ENCODE measurements at places on chromosomes 2 and 18.

DNA sequence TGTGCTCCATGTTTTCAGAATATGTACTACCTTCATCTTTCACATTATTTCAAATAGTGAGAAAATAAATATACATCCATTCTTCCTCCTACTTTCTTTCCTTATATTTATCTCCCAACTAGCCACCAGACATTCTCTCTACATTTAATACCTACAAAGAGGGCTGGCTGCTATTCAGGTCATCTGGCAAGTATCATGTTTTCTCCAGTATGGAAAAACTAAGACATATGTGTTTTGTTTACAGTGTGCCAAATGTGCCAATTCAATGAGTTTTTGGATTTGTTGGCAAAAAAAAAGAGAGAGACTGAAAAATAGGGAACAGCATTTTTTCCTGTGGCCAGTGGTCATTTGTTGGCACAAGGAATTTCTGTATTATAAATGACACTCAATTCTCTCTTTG is 1207.3 kb downstream of the DPP10 start:
- DNase-seq, result peak; percentile 65

DNA sequence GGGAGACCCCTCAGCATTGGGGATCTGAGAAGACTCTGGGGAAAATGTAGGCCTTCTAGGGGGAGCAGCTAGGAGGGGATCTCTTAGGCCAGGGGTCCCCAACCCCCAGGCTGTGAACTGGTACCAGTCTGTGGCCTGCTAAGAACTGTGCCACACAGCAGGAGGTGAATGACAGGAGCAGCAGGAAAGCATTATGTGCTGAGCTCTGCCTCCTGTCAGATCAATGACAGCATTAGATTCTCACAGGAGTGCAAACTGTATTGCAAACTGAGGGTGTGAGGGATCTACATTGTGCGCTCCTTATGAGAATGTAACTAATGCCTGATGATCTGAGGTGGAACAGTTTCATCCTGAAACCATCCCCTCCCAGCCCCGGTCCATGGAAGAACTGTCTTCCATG is 127.3 kb downstream of the SCG2 start:
- no peak for DNase-seq

DNA sequence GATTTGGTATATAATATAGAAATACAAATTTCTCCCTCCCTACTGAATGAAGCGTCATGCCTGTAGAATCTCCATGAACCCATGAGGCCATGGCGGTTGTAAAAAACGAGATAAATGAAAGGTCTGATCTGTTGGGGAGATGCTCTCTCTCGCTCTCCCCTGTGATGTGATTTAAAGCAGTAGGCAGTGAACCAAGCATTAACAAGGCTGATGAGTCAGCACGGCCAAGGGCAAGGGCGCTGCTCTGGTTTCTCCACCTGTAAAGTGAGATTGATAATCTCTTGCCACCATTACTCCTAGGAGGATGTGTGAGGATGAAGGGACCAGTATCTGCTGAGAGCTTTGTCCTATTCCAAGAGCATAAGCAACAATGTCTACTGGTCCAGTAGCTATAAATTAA is 553.3 kb downstream of the CMPK2 start:
- DNase-seq, result no peak

DNA sequence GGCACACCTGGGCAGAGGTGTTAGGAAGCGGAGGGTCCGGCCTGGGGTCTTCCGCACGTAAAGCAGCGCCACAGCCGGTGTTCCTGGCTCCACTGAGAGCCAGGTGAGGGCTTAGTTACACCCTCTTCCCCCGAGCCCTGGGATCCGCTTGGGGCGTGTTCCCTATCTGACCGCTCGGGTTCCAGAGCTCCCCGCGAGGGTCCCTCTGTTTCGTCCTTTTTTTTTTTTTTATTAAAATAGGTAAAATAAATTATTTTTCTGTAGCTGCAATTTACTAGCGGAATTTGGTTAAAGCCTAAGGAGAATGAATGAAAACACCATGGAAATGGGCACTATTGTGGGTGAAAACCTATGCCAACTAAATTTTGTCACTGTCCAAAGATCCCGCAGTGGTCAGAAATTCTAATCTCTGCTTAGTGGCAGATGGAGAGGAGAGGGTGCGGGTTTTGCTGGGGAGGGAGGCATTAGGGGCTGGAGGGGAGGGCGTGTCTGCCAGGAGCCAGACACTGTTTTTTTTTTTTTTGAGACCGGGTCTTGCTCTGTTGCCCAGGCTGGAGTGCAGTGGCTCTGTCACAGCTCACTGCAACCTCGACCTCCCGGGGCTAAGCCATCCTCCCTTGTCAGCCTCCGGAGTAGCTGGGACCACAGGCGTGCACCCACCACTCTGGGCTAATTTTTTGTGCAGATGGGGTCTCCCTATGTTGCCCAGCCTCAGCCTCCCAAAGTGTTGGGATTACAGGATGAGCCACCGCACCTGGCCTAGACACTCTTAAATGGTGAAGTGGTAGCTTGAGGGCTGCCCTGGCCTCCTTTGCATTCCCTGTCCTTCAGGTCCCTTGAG is 834 bp downstream of the PDCL3 start:
- no peak for DNase-seq

- DNase-seq, result no peak
Observed at GRCh38 chr18:43192408-43192807, 76.9 kb upstream of the RIT2 start.
